HCEC 1CT (cell line): ENCODE measurements at places on chromosomes 1 and 21.

DNA sequence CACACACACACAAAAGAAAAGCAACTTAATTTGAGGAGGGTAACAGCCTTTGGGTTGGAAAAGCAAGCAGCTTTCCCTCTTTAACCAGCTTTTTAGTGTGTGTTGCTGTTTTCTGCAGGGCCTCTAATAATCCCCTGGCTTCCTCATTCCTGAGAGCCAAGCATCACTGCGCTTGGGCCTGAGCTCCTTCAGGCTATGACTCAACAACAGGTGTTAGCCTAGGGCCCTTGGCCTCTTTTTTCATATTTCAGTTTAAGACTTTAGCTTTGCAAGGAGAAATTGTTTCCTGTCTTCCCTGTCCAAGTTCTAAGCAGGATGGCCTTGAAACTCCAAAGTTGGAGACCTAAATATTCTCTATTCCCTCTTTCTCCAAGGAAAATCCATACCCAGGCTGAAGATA is 26.2 kb upstream of the SNX27 start:
- peak; percentile 81 for DNase-seq

DNA sequence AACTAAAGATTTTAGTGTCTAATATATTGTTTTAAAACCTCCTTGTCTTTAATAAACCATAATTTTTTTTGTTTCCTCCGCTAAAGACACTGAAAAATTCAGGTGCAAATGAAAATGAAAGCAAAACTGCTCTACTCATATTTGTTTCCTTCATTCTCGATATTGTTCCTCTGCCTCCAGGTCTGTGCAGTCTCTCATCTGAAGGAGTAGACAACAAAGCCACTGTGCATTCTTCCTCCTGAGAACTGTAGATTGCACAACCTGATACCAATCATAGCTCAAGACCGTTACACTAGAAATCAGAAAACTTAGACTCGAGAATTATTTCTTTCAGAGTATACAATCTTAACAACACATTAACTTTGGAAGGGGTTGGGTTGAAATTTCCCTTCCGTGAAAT is 373.1 kb upstream of the CXADR start:
- no peak for DNase-seq

GRCh38 chr1:1928231-1929101 is 9.4 kb upstream of the TMEM52 start:
- DNase-seq, result no peak

GRCh38 chr1:182784556-182785171 is 4.9 kb upstream of the NPL start:
- peak; percentile 43 for DNase-seq

DNA sequence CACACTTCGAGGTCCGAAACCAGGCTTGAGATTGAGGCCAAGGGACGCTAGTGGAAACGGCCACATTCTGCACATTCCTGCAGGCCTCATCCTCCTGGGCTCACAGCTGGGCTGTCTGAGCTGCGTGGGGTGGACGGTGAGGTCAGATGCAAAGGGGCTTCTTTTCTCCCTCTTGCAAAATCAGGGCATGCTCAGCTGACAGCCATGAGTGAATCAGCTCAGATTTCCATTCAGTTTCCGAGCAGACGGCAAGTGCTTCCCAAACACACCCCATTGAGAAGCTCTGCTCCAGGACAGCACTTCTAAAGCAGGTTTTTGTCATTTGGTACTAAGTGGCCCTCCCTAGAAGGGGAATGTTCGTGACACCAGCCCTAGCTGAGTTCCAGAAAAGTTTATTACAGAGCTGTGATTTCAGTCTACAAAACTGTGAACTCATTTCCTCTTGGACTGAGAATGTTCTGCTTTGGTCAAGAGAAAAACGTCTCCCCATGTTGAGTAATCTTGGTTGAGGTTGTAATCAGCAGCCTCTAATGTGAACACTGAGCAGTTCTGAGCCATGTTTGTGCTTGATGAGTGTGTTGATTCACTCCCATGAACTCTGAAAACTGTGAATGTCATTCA is 10.0 kb downstream of the PDPN start:
- DNase-seq, result peak; percentile 88

- peak; percentile 46 for DNase-seq
Observed at GRCh38 chr1:185154912-185155513, 1.7 kb downstream of the TRMT1L start.

DNA sequence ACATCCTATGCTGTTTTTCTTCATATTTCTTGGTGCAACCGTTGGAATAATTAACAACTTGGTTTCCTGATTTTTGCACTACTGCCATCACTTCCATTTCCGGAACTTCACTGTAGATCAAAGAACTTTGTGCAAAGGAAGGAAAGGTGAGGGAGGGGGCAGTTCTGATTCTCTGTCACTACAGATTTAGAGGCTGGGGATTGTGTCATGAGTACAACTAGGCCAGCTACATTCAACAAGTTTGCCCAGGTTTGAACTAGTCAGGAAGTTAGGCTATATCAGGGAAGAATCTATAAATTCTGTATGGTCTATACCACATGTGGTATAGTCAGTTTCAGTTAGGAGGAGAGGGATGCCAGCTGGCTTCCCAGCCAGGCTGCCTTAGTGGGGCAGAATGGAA is 84.2 kb downstream of the RGL1 start:
- DNase-seq, result no peak

- no peak for DNase-seq
Observed at GRCh38 chr1:64891448-64891825, 74.9 kb downstream of the JAK1 start.

GRCh38 chr1:238242181-238242580 is 351.5 kb upstream of the ZP4 start:
- no peak for DNase-seq

DNA sequence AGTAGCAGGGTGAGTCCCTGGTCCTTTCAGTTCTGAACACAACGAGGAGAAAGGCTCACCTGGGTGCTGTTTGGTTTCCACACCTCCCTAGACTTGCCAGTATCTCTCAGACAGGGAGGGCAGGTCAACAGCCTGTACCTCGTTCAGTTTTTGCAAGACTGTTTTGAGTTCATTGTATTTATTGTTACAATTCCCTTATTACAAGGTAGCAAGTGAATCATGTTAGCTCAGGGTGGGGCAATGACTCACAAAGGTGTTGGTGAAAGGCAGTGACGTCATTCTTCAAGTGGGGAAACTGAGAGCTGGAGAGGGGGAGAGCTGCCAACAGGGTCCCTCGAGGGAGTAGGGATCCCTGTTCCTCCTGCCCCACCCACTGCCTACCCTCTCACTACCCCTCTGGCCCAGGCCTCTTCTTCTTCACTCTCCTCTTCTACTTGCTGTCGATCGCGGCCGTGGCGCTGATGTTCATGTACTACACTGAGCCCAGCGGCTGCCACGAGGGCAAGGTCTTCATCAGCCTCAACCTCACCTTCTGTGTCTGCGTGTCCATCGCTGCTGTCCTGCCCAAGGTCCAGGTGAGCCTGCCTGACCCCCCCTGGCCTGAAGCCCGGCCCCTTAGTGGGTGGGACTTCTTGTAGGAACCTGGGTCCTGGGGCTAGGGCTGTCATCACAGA is 13.4 kb downstream of the SERINC2 start:
- no peak for DNase-seq

DNA sequence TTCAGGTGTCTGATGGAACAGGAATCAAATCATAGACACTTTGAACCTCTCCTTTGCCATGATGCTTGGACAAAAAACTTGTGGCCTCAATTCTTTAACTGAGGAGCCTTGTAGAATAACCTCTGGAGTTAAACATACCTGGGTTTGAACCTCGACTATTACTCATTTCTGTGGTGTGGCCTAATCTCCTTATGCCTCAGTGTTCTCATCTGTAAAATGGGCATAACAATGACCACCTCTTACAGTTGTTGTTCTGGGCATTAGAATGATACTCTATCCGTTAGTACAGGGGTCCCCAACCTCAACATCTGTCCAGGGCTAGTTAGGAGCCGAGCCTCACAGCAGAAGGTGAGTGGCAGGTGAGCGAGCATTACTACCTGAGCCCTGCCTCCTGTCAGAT is 137.2 kb downstream of the ROR1 start:
- DNase-seq, result no peak

GRCh38 chr1:15684042-15684461 is at the start of gene PLEKHM2:
TSS of gene PLEKHM2 (plus strand) at chr1:15684320. CDS start at chr1:15684559, 239 bp downstream.
- DNase-seq, result peak; percentile 42

DNA sequence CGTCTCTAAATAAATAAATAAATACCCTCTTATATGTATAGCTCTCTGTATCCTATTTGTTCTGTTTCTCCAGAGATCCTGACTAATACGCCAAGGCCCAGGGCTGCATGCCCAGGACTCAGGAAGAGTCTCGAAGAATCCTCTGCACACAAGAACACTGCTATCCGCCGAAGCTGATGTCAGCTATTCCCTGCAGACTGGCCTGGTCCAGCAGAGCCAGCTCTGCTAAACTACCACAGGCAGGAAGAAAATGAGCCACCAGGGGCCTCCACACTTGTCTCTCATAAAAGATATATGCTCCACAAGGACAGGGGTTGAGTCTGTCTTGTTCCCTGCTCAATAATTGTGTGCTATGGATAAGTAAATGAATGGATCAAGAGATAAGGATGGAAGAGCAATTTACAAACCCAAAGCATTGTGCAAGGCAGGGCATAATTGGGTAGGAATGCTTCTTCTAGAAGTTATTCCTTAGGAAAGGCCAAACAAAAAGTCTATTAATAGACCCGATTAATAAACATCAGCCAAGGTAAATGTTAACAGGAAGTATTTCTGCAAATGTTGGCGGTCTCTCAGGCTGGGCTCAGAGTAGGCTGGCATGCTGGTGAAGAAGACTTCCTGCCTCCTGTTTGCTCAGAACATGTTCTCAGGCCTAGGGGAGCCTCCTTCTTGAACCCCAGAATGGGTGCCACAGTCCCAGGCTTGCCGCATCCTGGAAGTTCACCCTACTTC is 26.3 kb upstream of the MAN1C1 start:
- no peak for DNase-seq

GRCh38 chr1:20150969-20151368 is 11.8 kb downstream of the PLA2G2F start:
- no peak for DNase-seq

DNA sequence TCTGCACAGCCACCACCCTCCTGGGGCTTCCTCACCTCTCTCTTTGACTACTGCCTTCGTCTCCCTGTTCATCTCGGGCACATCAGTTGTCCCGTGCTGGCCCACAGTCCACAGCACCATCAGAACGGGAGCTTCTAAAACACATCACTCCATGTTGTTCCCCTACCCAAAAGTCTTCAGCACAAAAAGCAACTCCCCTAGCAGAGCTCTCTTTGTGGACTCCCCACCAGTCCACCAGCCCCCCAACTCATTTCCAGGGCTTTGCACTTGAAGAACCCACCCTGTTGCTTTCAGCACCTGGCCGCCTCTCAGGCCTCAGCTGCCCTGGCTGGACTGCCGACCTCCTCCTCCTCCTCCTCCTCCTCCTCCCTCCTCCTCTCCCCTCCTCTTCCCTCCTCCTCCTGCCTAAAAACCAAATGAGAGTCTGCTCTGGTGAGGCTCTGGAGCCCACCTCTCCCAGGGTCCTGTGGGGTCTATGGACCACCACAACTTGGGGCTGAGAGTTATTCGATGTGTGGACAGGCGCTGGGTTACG is 251.2 kb upstream of the VAMP3 start:
- DNase-seq, result no peak
